ENCODE measurements at places on chromosomes 2 and 18. TPM values are rescaled to one million over a fixed set of nuclear protein-coding genes. Genes with fewer than 3 reads are reported as not detected.

VWC2L gene
- total RNA-seq = not detected

ATOH8 gene
- total RNA-seq = 1.2 TPM

KCNG3 gene
- total RNA-seq = not detected

ORC2 gene
- 51.5 TPM for total RNA-seq

CBLN2 gene
- not detected for total RNA-seq

C1QL2 gene
- total RNA-seq = not detected

PGAP1 gene
- 8.6 TPM for total RNA-seq

EFHD1 gene
- total RNA-seq = not detected

WNT6 gene
- not detected for total RNA-seq

MYCN gene
- total RNA-seq = not detected

GRB14 gene
- total RNA-seq = 2.0 TPM

TUBA4B gene
- total RNA-seq = not detected

SERPINB3 gene
- 0.28 TPM for total RNA-seq

GRCh38 chr2:240877460-240878340, 9.1 kb downstream of the AGXT start:
- DNase-seq = no peak

DNA sequence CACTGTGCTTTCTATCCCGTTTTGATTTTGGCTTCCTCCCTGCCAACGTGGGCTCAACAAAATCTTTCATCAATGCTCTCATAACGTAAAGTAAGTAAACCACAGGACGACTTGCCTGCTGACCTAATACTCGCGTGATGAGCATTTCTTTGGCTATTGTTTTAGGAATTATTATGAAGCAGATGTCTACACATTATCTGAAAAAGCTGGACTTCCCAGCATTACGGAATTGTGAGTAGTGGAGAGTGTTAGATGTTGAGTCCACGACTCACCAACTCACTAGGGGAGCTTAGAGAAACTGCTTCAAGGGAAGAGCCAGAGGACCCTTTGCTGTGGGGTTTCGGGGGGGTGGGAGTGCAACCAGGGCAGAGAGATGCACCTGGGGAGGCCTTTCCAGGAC, 21.9 kb downstream of the HJURP start:
- DNase-seq = no peak

DNA sequence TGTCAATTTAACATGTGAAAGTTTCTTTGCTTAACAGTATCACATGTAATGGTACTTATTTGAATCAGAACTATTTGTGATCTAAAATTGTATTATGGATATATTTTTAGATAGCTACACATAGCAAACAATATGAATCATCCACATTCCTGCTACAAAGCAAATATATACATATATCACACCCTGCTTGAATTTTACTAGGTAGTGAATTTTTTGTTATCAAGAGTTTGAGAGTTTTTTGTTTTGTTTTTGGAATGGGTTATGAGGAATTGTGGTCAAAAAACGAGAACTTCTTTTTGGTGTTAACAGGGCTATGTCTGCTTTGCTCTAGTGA, 635.7 kb downstream of the NRXN1 start:
- DNase-seq = no peak

DNA sequence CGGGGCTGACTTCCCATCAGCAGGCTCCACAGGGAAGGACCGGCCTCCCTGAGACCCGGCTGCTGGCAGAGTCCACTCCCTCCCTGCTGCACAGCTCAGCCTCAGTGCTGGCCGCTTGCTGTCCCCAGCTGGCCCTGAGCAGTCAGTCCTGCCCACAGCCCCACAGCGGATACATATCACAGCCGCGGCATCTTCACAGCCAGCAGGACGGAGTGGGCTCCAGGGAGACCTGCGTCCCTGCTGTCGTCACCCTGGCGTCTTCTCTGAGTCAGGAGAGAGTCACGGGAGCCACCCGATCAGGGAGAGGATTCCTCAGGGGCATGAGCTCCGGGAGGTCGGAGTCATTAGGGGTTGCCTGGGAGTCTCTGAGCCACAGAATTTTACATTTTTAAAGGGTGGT, 13.1 kb upstream of the SNTG2 start:
- no peak for DNase-seq

- DNase-seq = peak; percentile 68
Measured at GRCh38 chr18:76491776-76492668, 3.0 kb downstream of the ZNF516 start.

DNA sequence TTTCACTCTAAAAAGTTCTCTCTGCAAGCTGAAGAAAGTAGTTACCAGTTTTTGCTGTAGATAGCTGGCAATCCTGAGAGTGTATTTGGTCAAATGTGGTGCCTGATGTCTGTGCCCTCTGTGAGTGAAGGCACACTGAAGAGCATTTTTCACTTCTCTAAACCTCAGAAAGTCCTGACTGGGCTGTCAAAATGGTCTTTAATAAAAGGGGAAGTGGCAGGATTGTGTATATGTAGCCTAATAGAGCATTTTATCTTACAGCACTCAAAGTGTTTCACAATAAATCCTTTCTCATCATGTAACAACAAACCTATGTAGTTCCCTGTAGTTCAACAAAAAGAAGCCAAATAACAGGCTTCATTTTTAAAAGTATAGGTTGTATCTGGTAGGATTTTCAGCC, 1552.3 kb upstream of the SLC39A10 start:
- DNase-seq = peak; percentile 4

DNA sequence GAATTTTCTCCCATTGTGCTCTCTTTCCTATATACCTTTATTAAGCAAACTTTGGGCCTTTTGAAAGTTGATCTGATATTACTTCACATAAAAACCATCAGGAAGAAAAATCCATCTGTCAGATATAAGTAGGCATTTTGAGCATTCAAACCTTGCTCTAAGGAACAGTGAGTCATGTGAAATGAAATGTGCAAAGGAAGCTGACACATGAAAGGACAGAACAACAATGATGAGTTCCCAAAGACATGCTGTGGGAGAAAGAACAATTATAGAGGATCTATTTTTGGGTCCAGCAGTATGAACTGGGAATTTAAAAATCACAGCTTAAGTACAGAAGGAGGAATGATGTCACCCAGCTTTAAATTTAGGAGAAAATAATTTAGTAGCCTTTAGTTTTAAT, 18.1 kb downstream of the CALCRL start:
- DNase-seq = peak; percentile 65

DNA sequence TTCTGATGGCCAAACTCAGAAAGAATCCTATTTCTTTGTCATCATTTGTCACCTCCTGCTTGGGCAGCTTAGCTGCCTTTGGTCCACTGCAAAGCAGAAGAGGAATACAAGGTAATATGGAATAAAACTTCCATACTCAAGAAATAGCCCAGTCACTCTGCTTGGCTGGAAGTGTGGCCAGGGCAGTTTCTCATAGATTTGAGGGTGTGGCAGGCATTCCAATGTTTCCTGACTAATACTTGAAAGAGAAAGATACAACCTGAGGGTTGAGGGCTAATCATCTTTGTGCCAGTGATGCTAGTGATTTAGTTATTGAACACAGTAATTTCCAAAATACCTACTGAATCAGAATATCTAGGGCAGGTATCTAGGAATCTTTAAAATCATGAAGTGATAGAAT, 83.1 kb downstream of the FAM161A start:
- peak; percentile 46 for DNase-seq

GRCh38 chr2:159561786-159562185, 54.6 kb downstream of the BAZ2B start:
- no peak for DNase-seq

DNA sequence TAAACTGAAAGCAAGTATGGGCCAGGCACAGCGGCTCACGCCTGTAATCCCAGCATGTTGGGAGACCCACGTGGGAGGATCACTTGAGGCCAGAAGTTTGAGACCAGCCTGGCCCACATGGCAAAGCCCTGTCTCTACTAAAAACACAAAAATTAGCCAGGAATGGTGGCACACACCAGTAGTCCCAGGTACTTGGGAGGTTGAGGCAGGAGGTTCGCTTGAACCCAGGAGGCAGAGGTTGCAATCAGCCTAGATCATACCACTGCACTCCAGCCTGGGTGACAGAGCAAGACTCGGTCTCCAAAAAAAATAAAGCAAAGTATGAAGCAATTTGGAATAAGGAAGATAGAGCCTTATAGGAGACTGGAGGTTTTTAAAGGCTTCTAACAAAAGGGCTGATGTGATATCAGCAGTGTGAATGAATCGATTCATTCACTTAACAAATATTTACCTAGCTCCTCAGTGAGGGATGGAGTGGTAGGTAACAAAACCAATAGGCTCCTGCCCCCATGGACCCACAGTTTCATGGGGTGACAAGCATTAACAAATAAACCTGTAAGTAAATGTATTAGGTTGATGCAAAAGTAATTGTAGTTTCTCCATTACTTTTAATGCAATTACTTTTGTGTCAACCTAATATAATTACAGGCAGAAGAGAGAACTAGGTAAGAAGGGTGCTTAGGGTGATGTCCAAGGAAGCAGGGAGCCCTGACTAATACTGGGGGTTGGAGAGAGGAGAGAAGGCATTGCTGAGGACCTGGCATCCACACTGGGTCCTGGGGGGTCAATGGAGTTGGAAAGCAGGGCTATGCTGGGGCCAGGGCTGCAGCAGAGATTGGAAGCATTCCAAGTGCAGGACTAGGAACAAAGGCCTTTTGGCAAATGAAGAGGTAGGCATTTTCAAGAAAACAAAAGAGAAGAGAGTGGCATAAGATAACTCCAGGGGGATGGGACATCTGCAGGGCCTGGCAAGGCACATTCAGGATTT, 195.4 kb upstream of the ARL4C start:
- DNase-seq = no peak

- no peak for DNase-seq
Measured at GRCh38 chr2:144730711-144731110, 210.8 kb upstream of the ZEB2 start.

DNA sequence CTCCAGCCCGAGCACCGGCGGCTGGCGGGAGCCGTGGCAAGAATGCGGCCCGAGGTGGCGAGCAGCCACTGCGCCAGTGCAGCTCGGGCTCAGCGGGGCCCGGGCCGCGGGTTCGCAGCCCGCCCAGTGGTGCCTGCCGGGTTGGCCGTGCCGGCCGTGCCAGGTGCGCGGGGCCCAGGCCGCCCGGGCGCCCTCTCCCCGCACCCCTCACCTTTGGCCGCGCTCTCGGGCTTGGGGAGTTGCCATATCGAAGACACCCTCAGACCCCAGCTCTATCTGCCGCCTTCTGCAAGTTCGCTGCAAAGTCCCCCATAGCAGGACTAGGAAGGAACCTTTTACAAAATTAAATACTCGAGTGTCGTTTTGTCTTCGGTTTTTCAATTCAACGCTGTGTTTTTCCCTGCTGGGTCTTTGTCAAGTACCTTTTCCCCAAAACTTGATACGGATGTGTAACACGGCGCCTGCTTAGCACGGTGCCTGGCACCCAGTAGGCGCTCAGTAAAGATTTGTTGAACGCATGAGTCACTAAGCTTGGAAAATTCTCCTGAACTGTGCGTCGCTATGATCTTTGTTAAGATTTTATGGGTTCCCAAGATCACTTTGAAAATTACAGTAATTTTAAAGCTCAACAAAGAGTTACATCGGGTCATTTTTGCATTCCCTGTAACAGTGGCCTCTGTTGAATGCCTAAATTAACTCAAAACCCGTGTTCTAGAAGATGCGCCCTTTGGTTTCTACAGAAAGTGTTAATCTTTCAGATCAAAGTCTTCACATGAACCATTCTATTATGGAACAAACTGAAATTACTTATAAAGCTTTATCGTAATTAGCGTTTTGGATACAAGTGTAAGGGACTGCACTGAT, 750 bp downstream of the STRADB start:
- no peak for DNase-seq

- DNase-seq = no peak
Measured at GRCh38 chr2:133674066-133674432, 105.8 kb upstream of the NCKAP5 start.

DNA sequence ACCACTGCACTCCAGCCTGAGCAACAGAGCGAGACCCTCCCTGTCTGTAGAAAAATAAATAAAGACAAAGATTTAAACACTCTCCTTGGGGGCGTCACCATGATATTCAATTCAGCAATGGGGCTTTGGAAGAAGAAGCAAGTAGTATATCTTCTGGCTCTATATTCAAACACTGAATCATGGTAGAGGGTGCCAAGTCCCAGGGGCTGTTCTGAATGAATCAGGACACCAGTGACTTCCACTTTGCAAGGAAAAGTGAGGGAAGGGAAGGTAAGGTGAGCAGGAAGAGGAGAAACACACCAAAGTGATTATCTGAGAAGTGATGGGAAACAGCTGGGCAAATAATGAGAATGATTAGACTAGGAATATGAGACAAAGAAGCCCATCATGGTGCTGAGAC, 80.5 kb downstream of the AAK1 start:
- no peak for DNase-seq

GRCh38 chr2:61520261-61520660, 17.9 kb downstream of the XPO1 start:
- DNase-seq = peak; percentile 56

DNA sequence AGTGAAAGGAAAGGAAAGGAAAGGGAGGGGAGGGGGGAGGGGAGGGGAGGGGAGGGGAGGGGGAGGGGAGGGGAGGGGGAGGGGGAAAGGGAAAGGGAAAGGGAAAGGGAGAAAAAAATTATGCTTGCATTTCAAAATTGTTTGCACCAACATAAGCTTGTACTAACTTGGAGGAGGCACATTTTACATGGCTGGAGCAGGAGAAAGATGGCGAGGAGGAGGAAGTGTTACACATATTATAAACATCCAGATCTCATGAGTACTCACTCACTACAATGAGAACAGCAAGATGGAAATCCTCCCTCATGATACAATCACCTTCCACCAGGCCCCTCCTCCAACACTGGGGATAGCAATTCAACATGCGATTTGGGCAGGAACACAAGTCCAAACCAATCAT, 660.2 kb upstream of the CDH2 start:
- DNase-seq = no peak

GRCh38 chr2:168928113-168928831, 27.2 kb downstream of the G6PC2 start:
- no peak for DNase-seq

- no peak for DNase-seq
Measured at GRCh38 chr2:31371691-31372090, 42.9 kb downstream of the XDH start.

DNA sequence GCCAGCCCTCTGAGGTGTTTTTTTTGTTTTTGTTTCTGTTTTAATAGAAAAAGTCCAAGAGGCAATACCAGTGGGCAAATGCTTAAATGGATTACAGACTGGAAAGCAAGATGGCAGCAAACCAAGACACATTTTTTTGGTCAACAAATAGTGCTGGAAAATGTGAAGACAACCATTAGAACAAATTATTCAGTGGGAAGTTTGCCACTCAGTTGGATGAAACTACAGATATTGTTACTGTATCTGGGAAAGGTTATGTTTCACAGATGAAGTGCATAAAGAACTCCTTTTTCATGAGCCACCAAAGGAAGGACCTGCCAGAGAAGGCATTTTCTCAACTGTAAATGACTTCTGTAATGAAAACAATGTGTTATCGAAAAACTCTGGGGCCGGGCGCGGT, 93.0 kb upstream of the ODC1 start:
- DNase-seq = no peak

DNA sequence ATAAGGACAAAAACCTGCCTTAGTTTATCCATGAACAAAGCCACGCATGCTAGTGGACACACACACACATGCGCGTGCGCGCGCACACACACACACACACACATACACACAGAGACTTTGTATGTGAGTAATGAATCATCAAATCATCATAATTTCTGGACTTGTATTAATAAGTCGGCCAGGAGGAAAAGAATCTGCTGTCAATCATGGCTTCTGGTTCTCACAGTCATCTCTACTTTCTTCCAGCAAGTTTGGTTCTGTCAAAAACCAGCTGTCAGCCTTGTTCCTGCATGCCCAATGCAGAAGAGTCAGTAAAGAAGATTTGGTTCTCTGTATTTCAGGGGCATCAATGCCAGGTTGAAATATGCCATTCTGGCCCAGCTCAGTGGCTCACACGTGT, 1.1 kb upstream of the TTR start:
- DNase-seq = no peak

GRCh38 chr2:63477686-63478085, 110.6 kb downstream of the WDPCP start:
- DNase-seq = no peak

- no peak for DNase-seq
Measured at GRCh38 chr2:120624061-120624737, 111.5 kb upstream of the GLI2 start.

Data from MCF 10A (cell line).